ENCODE measurements at places on chromosomes 2 and 18. TPM values are rescaled to one million over a fixed set of nuclear protein-coding genes. Genes with fewer than 3 reads are reported as not detected.

XIRP2 gene
- total RNA-seq, result not detected

QPCT gene
- 0.90 TPM for total RNA-seq

IL1R1 gene
- 8.0 TPM for total RNA-seq

TNFRSF11A gene
- 0.17 TPM for total RNA-seq

CFAP221 gene
- total RNA-seq, result not detected

DNA sequence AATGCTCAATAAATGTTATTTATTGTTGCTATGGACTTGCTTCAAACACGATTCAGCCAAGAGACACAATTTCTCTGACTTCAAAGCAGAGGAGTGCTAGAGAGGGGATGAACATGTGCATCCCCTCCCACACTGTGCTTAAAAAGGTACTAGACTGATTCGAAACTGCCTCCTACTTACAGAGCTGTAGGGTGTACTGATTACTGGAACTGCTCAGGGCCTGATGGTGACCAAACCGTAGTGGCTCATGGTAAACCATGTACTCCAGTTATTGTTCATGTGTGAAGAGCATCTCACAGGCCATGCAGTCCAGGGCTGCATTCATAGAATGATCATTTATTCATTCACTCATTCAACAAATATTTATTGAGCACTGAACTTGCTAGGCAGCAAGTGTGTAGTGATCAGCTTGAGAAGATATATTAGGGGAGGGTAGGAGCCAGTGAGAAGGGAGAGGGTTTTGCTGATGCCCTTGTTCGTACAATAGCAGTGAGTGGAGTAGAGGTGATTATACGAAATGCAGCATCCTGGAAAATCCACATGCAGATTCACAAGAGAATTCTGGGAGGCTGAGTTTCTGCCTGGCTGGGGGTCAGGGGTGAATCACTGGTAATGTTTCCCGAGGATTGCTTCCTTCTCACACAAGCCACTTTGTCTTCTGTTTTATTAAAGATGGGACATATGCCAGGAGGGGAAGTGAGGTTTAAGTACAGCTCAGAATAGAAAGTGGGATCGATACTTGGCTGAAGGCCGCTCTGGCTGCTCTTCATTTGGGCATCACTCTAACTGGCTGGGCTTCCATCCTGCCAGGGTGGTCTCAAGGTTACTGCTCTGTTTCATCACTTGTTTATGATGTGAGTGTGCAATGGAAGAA lies 245.4 kb downstream of the RAD51AP2 start:
- DNase-seq, result no peak

DNA sequence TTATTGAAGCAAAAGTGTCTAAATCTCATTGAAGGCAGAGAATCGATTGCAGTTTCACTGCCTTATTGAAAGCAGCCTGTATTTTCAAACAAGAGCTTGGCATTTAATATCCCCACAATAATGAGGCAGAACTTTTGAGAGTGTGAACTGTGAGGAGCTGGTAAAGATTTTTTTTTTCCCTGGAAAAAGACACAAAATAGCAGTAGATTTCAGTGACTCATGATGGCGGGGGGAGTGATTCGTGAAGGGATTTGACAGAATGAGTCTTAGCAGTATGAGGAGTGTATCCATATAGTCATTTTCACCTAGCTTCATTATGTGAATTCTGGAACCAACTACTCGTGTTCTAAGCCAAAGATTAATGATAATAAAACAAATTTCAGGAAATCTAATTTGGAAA lies 242.9 kb downstream of the ARL6IP6 start:
- no peak for DNase-seq

DNA sequence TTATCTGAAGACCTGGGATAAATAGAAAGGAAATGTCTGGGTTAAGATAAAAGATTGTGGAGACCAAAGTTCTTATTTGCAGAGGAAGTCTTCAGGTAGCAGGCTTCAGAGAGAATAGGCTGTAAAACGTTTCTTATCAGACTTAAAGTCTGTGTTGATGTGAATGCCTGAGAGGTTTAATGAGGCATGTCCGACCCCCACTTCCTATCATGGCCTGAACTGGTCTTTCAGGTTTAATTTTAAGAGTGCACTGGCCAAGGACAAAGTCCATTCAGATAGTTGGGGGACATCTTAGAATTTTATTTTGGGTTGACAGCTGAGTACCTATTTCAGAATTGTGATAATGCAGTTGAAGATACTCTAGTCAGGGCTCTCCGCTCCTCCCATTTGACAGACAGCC lies 92.1 kb downstream of the ATL2 start:
- no peak for DNase-seq

DNA sequence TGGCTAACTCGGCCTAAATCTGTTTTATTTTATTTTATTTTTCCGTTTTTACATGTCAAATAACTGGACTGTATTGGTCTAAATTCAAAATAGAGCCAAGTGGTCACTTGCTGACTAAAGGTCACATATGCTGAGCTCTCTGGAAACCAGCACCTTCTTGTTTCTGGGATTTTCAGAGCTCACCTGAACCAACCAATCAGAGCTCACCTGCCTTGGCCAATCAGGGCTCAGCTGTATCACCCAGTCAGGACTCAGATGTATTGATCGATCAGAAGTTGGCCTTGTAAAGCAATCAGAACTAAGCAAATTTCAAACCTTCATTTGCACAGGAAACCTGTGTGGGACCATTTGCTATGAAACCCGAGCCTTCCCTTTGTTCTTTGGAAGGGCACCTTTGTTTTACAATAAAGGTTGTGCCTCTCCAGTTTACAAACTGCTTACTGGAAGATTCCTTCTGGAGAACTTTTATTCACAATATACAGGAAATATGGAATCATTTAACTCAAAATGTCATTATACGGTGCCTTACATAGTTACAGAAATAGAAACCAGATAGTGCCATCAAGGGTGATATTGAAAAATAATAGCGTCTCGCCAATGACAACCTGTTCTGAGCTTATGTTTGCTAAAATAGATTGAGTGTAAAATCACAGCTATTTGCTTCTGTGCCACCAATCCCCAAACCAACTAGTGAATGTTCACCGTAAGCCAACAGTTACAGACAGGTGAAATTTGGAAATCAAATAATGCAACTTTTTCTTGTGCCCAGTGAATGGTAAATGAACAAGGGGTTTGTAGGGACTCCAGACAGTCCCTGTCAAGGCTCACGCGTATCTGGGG lies 17.3 kb upstream of the PSD4 start:
- DNase-seq, result no peak

GRCh38 chr18:63848159-63848558 lies 39.3 kb upstream of the SERPINB2 start:
- DNase-seq, result peak; percentile 71

DNA sequence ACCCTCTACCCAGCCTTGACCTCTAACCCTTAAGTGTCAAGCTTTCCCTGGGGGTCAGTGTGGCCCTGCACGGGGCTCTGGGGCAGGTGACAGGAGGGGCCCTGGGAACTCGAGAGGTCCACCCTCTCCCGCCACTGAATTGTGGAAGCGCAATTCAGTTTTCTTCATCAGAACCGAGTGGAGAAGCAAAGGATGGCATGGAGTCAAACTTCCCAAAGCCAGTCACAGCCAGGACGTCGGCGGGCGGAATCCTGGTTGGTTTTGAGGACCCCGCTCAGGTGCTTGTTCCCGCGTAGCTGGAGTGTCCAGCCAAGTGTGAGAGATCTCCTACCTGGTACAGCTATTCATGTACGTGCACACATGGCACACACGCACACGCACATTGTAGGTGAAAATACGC lies 62.0 kb downstream of the MBP start:
- DNase-seq, result no peak

DNA sequence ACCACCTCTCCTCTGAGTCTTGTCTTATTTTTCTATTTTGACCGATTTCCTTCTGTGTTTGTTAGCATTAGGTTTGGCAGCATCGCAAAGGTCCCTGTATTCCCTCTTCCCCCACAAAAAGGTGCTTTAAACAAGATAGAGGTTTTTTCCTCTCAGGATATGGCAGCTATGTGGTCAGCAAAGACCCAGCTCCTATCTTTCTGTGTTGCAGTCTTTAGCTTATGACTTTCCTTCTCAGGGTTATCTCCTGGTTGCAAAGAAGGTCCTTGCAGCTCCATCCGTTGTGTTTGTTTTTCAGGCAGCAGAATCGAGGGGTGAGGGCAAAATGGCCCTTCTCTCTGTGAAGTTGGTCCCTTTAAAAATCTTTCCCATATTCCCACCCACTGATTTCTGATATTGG lies 38.4 kb downstream of the GALNT1 start:
- DNase-seq, result no peak

DNA sequence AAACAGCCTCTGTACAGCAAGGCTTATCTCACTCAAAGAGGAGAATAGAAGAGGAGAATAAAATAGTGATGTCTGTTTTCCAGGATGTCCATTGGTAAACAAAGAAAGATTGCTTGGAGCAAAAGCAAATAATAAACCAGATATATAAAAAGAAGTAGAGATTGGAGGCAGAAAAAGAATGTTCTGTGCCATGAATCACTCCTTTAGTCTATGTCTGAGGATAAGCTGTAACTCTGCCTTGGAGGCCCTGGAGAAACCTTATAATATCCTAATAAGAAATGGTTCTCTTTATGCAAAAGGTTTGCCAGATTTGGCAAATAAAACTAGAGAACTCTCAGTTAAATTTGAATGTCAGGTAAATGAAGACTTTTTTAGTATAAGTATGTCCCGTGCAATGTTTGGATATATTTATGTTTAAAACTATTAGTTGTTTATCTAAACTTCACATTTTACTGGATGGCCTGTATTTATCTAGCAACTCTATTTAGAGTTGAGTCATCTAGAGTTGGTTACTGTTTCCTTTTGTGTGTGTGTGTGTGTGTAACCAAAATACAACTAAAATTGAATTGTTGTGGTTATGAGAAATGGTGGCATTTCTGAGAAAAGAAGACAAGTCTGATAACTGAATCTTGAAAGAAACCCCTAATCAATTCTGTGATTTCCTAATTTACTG lies 510.3 kb upstream of the SETBP1 start:
- peak; percentile 40 for DNase-seq

GRCh38 chr2:3522961-3523421 lies 3.7 kb upstream of the ADI1 start:
- DNase-seq, result no peak

DNA sequence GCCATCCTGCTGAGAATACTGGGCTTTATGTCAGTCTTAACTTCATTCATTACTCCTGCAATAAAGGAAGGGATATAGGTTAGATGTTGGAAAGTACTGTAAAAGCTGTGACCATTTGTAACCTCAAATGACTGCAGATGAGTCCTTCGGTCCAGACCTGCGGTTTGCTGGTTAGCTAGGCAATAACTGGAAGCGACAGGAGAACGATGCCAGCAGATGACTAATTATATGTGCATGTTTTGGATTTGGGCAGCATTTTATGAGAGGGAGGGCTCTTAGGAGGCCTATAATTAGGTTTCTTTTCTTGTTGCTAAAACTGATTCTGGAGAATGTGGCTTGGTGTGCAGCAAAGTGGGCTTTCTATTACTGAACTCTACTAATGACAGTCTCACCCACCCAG lies 205.6 kb downstream of the TMEM182 start:
- peak; percentile 94 for DNase-seq

DNA sequence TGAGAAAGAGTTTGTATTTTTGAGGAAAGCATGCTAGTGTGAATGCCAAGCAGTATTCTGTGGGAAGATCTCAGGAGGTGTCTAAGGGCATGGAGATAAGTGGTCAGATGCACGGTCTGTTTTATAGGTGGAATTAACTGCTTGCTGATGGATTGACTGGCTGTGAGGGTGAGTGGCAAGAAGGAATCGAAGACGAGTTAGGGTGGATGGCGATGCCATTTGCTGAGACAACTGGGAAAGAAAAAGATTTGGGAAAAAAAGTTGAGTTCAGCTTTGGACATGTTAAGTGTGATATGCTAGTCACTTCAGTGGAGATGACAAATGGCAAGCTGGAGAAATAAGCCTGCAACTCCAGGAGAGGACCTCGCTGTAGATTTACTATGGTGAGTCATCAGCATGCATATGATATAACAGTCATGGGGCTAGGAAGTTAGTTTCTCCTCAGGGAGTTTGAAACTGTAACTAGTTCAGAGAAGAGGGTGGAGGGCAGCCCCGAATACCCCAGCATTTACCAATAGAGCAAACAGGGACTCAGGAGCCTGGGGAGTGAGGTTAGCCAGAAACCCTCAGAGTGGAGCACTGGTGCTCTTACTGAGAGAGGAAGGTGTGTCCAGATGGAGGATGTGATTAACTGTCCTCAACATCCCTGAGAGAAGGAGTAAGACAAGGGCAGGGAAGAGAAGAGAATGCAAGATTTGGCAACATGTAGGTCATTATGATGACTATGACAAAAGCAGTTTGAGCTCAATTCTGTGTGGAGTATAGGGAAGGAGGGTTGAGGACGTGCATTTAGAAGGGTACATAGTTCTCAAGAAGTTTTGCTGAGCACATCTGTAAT lies 2.0 kb upstream of the HK2 start:
- DNase-seq, result peak; percentile 28

- DNase-seq, result no peak
These were observed 124.5 kb downstream of the SMAD7 start for GRCh38 chr18:48826271-48826670.

DNA sequence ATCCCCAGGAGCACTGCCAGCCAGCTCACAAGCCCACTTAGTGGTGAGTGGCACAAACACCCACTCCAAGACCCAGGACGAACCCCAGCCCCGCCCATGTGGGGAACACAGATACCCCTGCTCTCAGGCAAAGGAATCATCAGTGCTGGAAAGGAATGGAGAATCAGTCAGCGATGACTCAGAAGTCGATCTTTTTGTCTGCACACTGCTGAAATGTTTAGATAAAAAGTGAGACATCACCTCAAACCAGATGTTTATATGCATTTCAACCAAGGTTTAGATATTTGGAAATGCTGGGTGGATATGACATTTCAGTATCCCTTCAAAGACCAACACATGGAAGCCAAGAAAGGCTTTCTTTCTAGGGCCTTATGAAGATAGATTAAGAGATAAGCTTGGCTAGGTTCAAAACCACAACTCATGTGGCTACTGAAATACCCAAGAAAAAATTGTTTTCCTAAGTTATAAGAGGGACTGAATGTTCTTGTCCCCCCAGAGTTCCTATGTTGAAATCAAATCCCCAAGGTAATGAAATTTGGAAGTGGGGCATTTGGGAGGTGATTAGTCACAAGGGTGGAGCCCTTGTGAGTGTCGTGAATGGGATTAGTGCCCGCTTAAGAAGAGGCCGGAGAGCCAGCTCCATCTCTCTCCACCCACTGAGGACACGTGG lies 43.7 kb downstream of the POU3F3 start:
- peak; percentile 75 for DNase-seq

DNA sequence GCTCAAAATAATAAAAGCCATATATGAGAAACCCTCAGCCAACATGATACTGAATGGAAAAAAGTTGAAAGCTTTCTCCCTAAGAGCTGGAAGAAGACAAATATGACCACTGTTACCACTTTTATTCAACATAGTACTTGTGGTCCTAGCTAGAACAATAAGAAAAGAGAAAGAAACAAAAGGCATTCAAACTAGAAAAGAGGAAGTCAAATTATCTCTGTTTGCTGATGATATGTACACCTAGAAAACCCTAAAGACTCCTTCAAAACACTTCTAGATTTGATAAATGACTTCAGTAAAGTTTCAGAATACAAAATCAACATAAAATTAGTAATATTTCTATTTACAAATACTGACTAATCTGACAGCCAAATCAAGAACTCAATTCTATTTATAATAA lies 328.8 kb upstream of the GCFC2 start:
- no peak for DNase-seq

- no peak for DNase-seq
These were observed 40.2 kb downstream of the MAP4K4 start for GRCh38 chr2:101737478-101738255.

Data from H4 (cell line).